ENCODE measurements at places on chromosomes 2 and 18.

GRCh38 chr2:39513641-39514094 is 76.6 kb upstream of the MAP4K3 start:
- peak; percentile 93 for DNase-seq

DNA sequence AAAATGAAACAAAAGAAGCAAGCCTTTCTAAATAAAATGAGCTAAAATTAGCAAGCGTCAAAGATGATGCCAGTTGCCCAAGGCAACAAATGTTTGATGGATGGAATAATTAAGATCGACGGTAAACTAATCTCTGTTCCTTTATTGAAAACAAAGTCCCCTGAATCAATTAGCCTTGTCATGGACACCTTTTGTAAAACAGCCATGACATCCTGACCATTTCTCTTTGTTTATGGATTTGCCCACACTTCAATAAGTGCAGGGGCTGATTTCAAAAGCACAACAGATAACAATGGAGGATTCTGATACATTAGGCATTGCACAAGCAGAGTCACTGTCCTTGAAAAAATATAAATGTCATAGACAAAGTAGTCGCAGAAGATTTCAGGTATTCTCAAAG is 160.1 kb upstream of the HNRNPA3 start:
- no peak for DNase-seq

DNA sequence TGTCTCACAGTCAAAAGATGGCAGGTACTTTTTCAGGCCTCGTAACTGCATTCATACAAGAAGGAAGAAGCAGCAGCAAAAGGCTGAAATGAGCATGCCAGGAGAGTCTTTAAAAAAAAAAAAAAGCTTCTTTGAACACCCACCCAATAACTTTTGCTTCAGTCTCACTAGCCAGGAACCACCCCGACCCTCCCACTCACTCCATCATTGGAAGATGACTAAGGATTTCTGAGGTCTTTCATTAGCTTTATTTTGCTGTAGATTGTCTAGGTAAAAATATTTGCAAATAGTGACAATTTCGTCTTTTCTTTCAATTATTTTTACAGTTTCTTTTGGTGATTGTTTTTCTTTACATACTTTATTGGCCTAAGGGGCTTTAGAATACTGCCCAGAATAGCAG is 37.9 kb downstream of the RBBP8 start:
- no peak for DNase-seq

DNA sequence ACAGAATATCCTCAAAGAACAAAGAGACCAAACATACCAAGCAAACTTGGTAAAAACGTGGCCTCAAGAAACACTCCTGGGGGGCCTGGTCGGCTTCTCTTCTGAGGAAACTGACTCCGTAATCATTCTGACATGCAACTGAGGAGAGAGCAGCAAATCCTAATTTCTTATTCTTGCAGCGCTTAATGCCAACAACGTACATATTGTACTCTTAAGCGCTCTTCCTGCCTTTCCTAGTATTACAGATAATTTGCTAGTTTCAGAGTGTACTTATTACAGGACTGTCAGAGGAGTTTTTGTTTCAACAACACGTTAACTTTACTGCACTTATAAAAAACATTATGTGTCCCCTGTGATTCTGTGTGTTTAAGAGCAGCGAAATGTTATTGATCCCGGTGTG is 64.9 kb downstream of the ZNF521 start:
- DNase-seq, result no peak

- no peak for DNase-seq
These were observed 162.6 kb upstream of the SIX3 start for GRCh38 chr2:44778671-44779476.

GRCh38 chr18:21599585-21600525 is 649 bp downstream of the ESCO1 start:
- no peak for DNase-seq

- peak; percentile 99 for DNase-seq
These were observed 173.0 kb upstream of the REV1 start for GRCh38 chr2:99662761-99663341.

- no peak for DNase-seq
These were observed 455.9 kb upstream of the UBE2E3 start for GRCh38 chr2:180524499-180524898.

DNA sequence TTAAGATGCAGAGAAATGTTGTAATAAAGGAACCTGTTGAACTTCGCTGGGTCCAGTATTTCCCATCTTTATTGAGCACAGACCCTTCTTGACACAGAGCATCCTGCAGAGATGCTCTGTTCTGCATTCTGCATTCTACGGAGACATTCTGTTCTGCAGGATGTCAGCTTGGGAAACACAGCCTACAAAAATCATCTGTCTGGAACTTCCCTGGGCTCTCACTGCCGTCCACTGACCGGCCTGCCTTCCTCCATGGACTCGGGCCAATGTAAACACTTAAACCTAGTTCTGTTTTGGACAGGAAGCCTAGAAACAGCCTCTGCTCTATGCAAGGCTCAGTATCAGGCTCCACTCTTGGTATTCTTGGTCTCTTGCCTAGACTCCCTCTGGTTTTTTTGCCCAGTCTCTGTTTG is 90.0 kb upstream of the PPP1CB start:
- DNase-seq, result no peak

GRCh38 chr2:10346929-10347561 is 44.3 kb downstream of the HPCAL1 start:
- no peak for DNase-seq

GRCh38 chr2:165678882-165679281 is 115.2 kb downstream of the GALNT3 start:
- DNase-seq, result no peak

DNA sequence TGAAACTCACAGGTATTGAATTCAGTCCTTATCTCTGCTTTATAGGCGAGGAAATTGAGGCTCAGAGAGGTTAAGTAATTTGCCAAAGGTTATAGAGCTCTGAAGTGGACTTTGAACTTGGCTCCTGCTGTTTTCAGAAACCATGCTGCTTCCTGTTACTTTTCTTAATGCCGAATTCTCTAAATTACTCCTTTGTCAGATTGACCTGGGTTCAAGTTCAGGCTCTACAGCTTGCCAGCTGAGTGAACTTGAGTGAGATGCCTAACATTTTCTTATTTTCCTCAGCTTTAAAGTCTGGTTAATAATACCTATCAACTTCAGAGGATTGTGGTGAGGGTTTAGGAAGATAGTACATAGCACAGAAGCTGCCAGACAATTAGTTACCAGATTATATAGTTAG is 3.4 kb downstream of the ASAP2 start:
- no peak for DNase-seq

- no peak for DNase-seq
These were observed 41.5 kb downstream of the TANC1 start for GRCh38 chr2:159009940-159010339.

DNA sequence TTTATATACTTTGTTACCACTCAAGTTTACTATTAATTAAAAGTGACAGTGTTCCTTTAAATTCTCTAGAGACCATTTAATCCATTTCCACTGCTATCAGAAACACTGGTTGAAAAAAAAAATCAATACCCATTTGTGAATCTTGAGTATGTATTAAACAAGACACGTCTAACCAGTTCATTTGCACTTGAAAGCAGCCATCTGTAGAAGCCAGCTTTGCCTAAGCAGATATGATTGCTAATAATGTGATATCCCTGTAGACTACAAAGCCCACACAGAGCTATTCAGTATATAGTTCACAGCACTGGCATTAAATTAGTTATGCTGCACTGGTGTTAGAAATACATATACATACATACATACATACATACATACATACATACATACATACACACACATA is 111.8 kb upstream of the SP3 start:
- DNase-seq, result no peak

DNA sequence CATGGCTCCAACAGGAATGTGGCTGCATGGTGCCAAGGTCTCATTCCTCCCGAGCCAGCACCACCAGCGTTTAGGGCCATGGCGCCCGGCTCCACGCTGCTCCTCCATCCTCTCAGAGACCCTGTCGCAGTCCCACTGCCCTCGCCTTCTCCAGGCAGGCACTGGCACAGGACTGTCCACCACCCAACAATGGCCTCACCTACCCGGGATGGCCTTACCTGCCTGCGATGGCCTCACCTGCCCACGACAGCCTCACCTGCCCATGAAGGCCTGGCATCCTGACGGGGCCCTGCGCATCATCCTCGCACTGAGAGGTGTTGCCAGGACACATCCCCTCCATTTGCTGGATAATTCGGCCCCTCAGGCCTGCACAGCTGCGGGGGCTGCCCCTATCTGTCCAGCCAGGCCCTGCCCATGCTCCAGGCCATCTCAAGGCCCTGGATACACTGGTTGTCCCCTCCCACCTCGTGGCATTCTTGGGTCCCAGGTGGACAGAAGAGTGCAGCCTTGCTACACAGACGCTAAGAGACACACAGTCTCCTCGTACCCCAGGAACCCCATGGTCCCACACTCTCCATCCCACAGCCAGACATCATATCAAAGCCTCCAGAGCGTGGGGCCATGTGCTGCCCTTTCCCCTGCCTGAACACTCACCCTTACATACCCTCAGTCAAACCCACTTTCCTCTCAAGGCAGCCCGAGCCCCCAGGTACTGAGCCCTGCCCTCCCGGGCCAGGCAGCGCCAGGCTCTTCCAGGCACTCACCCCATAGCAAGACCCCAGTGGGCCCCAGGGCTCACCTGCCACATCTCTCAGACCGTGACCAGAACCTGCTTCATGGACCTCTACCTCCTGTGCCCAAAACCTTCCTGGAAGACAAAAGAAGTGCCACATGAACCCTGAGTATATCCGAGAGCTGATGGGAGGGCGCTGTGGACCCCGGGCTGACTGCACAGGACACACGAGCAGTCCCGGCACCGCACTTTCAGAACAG is 268.6 kb downstream of the EIPR1 start:
- no peak for DNase-seq

- no peak for DNase-seq
These were observed 93.9 kb downstream of the DGKD start for GRCh38 chr2:233448220-233448559.

- DNase-seq, result no peak
These were observed 242.2 kb downstream of the TGIF1 start for GRCh38 chr18:3692113-3692621.

GRCh38 chr2:23077596-23077995 is 307.4 kb upstream of the KLHL29 start:
- DNase-seq, result no peak

- no peak for DNase-seq
These were observed 81.3 kb downstream of the MOGAT1 start for GRCh38 chr2:222752746-222753145.

GRCh38 chr18:62784966-62785413 is 69.6 kb downstream of the PHLPP1 start:
- DNase-seq, result no peak

DNA sequence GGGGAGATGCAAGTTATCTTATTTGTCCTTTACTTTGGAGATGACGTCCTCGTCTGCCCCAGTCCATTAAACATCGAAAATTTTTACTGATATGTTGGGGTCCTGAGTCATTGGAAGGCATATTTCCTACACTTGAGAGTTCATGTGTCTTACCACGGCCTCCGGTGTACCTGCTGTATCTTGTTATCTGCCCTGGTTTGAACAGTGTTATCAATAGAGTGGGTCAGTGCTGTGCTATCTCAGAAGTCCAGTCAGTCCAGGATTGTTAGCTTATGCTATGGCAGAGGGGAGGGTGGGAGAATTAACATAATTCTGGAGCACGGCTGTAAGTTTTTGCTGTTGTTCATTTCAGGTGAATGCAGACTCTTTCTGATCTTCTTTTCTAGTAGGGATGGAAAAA is 102.3 kb downstream of the ADCYAP1 start:
- no peak for DNase-seq

DNA sequence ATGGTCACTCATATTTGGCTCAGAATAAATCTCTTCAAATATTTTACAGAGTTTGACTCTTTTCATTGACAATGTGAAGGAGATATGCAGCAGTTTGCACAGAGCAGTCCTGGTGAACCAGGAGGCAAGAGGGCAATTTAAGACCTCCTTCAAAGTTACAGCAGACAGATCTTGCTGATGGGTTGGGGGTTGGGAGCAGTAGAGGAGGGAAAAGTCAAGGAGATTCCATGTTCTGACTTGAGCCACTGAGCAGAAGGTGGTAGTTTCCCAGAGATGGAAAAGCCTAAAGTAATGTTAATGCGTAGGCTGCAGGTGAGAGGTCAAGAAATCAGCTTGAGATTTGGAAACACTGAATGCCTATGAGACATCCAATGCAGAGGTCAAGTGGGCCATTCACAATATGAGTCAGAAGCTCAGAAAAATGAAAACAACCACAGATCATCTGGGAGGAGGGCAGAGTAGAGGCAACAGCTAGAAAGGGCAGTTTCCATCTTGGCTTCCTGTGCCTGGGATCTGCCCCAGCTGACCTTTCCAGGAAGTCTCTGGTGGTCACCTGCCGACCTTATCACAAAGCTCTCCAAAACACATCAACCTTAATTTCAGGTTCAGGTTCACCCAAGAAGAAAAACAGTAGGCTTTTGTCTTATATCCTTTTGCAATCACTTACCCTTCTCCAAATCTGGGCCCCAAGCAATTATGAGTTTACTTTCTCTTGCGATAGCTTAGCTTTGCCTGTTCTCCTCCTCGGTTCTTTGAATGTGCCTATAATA is 197.5 kb upstream of the ARL4C start:
- no peak for DNase-seq

DNA sequence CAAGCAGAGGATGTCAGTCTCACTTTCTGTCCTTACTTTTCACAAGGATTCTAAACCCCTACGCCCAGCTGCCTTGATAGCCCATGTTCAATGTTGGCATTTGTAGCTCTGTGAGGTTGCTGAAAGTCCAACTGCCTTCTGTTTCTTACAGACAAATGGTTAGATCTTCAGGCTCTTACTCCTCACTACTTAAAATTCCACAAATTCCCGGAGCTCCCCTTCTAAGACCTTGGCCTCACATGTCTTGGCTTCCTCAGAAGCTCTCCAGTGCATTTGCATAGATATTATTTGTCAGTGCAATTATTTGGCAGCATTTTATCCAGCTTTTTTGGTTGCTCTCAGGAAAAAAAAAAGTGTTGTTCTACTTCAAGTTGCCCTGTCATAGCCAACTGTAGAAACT is 453.7 kb upstream of the CELF4 start:
- no peak for DNase-seq

Data from astrocyte of the cerebellum (primary cell).